Activated T-helper 1 cell treated with anti-CD3 and anti-CD28 coated beads, Interleukin-12 subunit alpha, Interleukin-12 subunit beta, Interleukin-2, Interleukin-4 antibody, amounts not matched to agents 30 ng/mL and 10 ng/mL and 1 ng/mL, durations not matched to agents 14 hours and 24 hours and 36 hours (primary cell): ENCODE measurements at places on chromosomes 3 and 15.

- H3K4me1 ChIP-seq, result no peaks in the 10 kb centered on the region
- DNase-seq, result no peak
- no peaks in the 10 kb centered on the region for H3K36me3 ChIP-seq
- no peak overlapping the region for H3K27ac ChIP-seq
Measured at GRCh38 chr15:87843312-87843711, 413.2 kb downstream of the NTRK3 start.

GRCh38 chr3:109806929-109807328, 469.6 kb upstream of the DPPA4 start:
- peak overlapping the region; percentile 67 for H3K27ac ChIP-seq
- peaks cover 8% of the 10 kb centered on the region for H3K27me3 ChIP-seq
- H3K36me3 ChIP-seq, result no peaks in the 10 kb centered on the region
- peaks cover 39% of the 10 kb centered on the region for H3K4me1 ChIP-seq

GRCh38 chr3:193947596-193947995, 188.4 kb upstream of the HES1 start:
- H3K4me1 ChIP-seq, result no peaks in the 10 kb centered on the region
- H3K36me3 ChIP-seq, result peaks cover 1% of the 10 kb centered on the region
- no peak overlapping the region for H3K27ac ChIP-seq
- H3K4me3 ChIP-seq, result no peak overlapping the region

DNA sequence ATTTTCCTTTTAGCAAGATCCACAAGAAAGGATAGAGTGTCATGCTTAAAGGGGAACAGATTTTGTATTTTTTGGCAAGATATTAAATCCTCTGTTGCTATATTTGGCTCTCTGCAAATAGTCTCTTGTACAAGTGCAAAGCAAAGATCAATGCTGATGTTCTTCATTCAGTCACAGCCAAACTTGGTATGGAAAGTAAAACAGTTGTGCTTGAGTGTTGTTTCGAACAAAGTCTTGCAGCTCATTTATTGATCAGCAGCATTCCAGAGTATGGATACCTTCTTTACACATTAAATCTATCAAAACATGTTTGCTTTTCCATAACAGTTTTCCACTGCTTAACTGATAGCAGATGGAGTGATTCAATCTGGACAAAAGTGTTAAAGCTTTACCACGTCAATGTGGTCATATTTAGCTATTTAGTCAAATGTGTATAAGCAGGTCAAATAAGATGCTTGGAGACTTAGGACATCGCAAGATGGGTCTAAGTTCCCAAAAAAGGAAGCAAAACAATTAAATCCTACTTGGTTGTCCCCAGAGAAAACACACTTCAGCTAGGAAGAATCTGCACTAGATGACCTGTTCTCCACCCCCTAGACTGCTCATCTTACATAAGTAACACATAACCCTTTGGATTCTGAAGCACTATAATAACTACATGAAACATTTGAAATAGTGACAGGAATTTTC, 52.4 kb downstream of the VGLL3 start:
- no peak for DNase-seq
- no peaks in the 10 kb centered on the region for H3K36me3 ChIP-seq
- no peaks in the 10 kb centered on the region for H3K27me3 ChIP-seq

- peaks cover 19% of the 10 kb centered on the region for H3K4me1 ChIP-seq
- H3K27me3 ChIP-seq, result no peaks in the 10 kb centered on the region
- peak overlapping the region; percentile 79 for H3K4me3 ChIP-seq
- peaks cover 8% of the 10 kb centered on the region for H3K36me3 ChIP-seq
- DNase-seq, result peak; percentile 62
Measured at GRCh38 chr3:49671291-49672288, 2.6 kb upstream of the APEH start.
